ENCODE measurements at places on chromosomes 1 and 21. TPM values are rescaled to one million over a fixed set of nuclear protein-coding genes. Genes with fewer than 3 reads are reported as not detected.
A peak's percentile ranks its signal among the peaks of the same experiment; 100 is the strongest.

GRCh38 chr1:208850442-208850841, 606.3 kb upstream of the PLXNA2 start:
- DNase-seq, result no peak

DNA sequence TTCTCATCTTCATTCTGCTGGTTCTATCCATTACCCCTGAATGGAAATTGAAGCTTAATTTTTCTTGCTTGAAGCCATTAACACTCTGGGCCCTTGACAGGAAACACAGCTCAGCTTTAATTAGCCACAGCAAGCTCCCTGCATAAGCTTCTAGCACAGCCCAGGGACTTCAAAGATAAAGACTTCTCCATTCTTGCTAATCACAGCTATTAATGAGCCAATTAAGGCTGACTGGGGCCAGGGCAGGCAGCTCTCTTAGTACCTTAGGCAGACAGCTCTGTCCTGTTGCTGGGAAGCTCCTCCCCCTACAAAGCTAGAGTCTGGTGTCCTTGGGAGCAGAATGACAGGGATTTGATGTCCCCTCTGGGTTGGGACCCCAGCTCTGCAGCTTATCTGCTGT, 27.9 kb upstream of the TRABD2B start:
- no peak for DNase-seq

GRCh38 chr1:172373864-172374263, 46.6 kb upstream of the C1orf105 start:
- DNase-seq, result no peak

DNA sequence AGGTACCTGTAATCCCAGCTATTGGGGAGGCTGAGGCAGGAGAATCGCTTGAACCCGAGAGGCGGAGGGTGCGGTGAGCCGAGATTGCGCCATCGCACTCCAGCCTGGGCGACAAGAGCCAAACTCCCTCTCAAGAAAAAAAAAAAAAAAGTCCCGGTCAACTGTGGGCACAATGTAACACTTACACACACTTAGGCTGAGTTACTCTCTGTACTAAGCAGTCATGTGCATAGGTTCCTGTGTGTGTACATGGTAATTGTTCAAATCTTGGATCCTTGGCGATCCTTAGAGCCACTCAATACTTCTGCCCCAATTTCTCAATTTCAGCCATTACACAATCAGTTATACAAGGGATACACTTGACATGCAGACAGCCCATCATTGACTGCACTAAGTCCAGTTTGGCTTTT, 11.6 kb downstream of the SDCCAG8 start:
- DNase-seq, result no peak

- no peak for DNase-seq
Measured at GRCh38 chr21:31448496-31448895, 104.4 kb upstream of the TIAM1 start.

GRCh38 chr1:9841460-9841859, 17.7 kb upstream of the CLSTN1 start:
- no peak for DNase-seq

GRCh38 chr1:16614361-16615252, 1.2 kb upstream of the NBPF1 start:
- no peak for DNase-seq

- no peak for DNase-seq
Measured at GRCh38 chr1:1929639-1930545, 10.8 kb upstream of the TMEM52 start.

DNA sequence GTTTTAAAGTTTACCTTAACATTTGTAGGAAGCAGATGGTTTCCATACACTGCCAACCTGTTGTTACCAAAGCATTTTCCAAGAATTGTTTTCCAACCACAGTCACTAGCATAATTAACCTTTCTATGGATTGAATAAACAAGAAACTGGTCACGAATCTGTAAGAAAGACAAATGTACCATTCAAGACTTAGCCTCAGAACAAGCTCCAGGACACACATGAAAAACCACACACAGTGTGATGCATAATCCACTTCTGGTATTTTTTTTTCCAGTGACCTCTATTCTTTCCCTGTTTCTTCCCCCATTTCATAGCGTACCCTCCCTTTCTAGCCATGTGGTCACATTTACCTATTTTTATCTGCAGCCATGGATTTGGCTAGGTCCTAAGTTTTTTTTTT, 29.6 kb upstream of the C1orf87 start:
- DNase-seq, result no peak

GRCh38 chr1:67652800-67653199, 32.2 kb upstream of the GADD45A start:
- DNase-seq, result peak; percentile 79

DNA sequence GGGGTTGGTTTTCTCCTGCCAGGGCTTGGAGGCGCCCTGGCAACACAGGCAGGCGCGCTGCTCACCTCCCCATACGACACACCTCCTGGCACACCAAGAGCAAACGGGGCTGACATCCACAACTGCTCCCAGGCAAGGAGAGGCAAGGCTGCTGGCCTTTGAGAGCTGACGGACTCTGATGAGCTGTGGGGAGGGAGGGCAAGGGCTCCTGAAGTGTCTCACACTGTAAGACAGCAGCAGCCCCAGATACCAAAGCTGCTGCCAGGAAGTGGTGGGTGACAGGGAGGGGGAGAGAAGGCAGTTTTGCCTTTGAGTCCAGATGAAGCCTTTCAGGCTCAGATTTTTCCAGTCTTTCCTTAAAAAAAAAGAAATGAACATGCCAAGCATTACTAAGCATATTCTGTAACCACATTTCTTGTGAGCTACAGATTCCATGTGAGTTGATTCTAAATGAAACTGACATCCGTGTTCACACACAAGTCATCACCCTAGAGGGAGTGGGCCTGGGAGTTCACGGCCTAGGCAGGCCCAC, 24.3 kb downstream of the PGBD5 start:
- DNase-seq, result peak; percentile 27

DNA sequence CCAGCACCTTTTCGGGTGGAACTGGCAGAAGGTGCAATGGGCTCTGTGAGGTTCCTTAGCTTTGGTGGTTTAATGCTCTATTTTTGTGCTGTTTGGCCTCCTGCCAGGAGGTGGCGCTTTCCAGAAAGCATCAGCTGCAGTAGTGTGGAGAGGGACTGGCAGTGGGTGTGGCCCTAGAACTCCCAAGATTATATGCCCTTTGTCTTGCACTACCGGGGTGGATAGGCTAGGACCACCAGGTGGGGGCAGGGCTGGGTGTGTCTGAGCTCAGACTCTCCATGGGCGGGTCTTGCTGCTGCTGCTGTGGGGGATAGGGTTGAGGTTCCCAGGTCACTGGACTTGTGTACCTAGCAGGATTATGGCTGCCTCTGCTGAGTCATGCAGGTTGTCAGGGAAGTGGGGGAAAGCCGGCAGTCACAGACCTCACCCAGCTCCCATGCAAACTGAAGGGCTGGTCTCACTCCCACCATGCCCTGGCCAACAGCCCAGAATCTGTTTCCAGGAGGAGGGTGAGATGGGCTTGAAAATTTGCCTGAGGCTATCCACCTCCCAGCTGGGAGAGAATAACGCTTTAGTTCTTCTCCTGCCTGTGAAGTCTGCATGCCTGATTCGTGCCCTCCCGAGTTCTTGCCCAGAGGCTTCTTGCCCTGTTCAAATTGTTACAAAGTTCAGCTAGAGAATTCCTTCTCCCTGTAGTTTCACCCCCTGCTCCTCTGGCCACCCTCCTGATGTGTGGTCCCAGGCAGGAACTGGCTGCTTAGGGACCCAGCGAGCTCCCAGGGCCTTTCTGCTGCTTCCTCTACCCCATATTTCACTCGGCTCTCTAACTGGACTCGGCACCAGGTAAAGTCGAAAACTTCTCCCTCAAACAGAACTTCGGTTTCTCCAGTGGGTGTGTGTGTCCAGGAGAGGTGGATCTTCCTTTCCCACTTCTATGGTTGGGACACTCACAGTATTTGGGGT, 76.5 kb upstream of the BTG3 start:
- no peak for DNase-seq

- DNase-seq, result no peak
Measured at GRCh38 chr1:50724626-50725286, 235.3 kb downstream of the FAF1 start.

DNA sequence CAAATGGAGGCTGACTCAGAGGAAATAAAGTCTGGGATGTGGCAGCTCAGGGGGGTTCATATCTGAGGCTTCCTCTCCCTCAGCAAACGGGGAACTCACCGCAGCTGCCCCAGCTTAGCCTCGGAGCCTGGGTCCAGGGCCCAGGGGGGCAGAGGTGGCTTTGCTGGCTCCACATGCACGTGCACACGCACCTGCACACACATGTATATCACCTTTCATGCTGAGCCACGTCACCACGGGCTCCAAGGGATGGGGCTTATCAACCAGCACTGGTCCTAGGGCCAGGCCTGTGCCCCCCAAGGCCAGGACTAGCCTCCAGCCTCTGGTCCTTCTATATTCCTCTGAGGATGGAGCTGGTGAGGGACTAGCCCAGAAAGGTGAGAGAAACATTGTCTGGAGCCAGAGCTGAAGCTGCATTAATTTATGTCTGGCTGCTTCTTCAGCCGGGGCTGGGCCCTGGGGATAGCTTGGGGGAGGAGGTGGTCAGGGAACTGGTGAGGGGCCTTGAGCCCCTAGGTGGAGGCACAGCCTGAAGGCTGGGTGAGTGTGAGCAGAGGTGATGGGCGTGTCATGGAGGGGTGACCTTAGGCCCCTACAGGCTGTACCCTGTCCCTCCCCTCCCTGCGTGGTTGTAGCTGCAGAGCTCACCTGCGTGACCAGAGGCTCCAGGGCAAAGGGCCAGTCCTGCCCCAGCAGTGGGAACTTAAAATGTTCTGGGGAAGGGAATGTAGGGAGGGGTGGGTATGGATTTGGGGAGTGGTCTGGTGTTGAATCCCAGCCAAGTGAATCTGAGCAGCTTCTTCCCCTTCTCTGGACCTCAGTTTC, 520.8 kb downstream of the PTPRU start:
- no peak for DNase-seq

- DNase-seq, result no peak
Measured at GRCh38 chr1:234768569-234769283, 158.7 kb upstream of the IRF2BP2 start.

GRCh38 chr1:185561629-185562028, 172.6 kb upstream of the HMCN1 start:
- no peak for DNase-seq

GRCh38 chr21:22791376-22791775, 1793.2 kb downstream of the NCAM2 start:
- DNase-seq, result no peak

GRCh38 chr1:76959556-76959955, 92.3 kb downstream of the ST6GALNAC5 start:
- DNase-seq, result no peak

- DNase-seq, result no peak
Measured at GRCh38 chr1:11736746-11737639, 1.1 kb downstream of the AGTRAP start.

DNA sequence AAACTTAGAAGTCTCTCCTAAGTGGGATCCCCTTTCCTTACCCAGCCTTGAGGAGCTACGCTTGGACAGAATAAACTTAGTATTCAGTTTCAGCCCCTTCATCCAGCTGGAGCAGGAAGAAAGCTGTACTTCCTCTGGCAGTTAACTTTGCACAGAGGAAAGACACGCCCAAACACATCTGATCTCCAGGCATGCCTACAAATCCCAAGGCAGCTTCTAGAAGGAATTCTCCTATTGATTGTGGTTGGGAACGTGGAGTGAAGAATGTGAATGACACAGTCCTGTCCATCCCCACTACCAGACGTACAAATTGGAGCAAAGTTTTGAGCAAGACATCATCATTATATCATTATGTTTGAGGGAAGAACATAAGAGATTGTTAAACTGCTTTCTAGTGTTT, 6.6 kb upstream of the AK4 start:
- no peak for DNase-seq

DNA sequence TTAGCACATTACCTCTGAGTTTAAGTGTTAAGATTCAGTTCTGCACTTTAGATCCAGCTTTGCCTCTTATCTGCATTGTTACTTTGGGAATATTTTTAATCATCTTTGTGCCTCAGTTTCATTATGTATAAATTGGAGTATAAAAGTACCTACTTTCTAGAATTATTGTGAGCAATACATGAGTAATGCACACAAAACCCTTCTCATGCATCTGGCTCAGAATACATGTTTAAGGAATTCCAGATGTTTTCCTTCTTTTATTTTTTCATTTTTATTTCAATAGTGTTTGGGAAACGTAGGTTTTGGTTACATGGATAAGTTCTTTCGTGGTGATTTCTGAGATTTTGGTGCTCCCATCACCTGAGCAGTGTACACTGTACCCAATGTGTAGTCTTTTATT, 14.2 kb downstream of the C8A start:
- DNase-seq, result peak; percentile 3

- no peak for DNase-seq
Measured at GRCh38 chr1:230818367-230818766, 50.0 kb downstream of the C1orf198 start.

DNA sequence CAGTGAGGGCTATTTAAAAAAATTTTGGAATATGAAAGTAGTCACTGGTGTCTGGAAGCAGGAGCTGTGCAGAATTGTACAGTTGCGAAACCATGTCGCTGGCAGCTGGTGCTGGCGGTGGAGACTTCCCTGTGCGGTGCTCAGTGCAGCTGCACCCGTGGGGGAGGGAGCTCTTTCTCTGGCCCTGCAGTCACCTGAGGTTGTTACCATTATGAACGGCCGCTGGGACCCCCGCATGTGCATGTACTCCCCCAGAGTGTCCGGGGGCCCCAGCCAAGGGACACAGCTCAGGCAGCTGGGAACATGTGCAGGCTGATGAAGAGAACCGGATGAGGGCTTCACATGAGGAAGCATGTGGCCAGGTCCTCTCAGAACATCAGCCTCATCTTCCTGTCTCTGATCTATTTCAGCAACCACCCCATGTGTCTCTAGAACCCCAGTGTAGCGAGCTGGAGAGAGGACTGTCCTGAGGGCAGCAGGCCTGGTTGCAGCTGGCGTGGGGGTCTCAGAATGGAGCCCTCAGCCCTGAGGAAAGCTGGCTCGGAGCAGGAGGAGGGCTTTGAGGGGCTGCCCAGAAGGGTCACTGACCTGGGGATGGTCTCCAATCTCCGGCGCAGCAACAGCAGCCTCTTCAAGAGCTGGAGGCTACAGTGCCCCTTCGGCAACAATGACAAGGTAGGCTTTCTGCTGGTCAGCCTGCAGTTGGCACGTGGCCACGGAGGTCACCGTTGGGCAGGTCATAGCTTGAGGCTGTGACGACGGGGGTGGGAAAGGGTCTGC, at the start of gene TRPM2:
Gene TRPM2 (plus strand): TSS at position 431 of the 780 bp plus-strand sequence. CDS start 80 bp downstream, at position 511.
- DNase-seq, result no peak

DNA sequence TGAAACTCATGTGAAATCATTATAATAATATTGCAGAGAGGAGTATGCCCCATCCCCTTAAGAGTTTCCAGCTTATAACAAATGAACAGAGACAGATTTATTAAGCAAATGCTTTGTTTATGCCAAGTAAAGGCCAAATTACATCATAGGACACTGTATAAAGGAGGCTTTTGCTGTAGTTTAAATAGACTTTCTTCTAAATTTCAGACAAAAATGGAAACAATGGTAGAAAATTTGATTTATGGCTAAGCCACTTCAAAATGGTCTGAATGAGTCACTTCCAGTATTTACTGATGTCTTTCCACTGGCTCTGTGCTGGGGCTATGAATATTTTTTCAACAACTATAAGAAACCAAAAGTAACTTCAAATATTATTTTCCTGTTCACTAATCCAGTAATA, 81.1 kb upstream of the ST6GALNAC5 start:
- DNase-seq, result no peak

IL6R gene
- polyA plus RNA-seq, result 6.1 TPM

LGR6 gene
- not detected for polyA plus RNA-seq

CNKSR1 gene
- 0.05 TPM for polyA plus RNA-seq

CSF3R gene
- polyA plus RNA-seq, result not detected

LCE1A gene
- polyA plus RNA-seq, result not detected

KAZN gene
- 3.7 TPM for polyA plus RNA-seq

IL19 gene
- polyA plus RNA-seq, result not detected

OR10J1 gene
- not detected for polyA plus RNA-seq
